ENCODE measurements at places on chromosomes 1 and 21.

- no peak for DNase-seq
Measured at GRCh38 chr1:155873860-155874259, 14.5 kb downstream of the SYT11 start.

DNA sequence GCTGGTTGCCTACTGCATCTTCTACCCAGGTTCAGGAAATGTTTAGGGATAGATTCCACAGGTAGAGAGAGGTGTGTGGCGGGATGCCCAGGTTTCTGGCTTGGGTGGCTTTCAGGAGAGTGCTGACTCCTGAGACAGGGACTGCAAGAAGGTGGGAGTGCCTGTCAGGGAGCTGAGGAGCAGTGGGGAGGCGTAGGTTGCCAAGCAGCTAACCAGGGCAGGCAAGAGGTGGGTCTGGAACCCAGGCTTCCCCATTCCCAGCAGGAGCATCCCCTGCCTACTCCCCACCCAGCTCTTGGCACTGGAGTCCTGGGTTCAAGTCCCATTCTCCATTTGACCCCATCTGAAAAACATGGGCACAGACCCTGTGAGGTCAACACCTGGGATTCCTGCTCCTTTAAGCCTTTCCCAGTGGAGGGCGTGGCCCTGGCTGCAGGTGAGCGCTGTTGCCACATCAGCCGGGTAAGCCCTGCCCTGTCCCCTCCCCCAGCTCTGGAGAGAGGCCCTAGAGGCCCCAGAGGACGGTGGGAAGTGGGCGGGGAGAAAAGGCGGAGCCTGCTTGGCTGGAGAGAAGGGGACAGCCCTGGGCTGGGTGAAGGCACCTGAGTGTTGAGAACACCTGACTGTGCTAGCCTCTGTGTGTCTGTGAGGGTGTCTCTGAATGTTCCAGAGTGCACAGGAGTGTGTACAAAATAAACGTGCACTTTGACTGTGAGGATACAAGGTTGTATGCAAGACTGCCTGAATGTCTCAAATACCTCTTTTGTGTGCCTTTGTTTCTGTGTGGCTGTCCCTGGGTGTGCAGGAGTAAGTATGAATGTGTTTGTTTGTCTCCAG lies 14.0 kb upstream of the SYNC start:
- DNase-seq, result peak; percentile 97

- DNase-seq, result no peak
Measured at GRCh38 chr1:92995441-92996430, 34.5 kb upstream of the DIPK1A start.

DNA sequence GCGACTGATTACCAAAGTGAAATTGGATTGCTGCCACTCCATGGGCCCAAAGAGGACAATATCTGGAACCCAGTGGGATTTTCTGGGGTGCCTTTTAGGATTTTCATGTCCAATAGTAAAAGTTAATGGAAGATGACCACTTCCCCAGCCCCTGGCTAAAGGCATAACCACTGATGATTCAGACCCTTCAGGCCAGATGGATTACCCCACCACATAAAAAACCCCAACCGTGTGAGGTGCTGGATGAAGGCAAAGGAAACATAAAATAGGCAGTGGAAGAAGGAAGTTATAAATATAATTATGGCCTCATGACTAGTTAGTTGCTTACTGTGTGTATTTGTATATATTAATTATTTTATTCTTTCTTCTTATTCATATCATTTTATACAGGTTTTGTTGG lies 40.2 kb upstream of the IL10 start:
- DNase-seq, result no peak

- no peak for DNase-seq
Measured at GRCh38 chr1:244788493-244789275, 46.8 kb upstream of the COX20 start.

- DNase-seq, result no peak
Measured at GRCh38 chr1:37068260-37068659, 33.9 kb upstream of the GRIK3 start.

DNA sequence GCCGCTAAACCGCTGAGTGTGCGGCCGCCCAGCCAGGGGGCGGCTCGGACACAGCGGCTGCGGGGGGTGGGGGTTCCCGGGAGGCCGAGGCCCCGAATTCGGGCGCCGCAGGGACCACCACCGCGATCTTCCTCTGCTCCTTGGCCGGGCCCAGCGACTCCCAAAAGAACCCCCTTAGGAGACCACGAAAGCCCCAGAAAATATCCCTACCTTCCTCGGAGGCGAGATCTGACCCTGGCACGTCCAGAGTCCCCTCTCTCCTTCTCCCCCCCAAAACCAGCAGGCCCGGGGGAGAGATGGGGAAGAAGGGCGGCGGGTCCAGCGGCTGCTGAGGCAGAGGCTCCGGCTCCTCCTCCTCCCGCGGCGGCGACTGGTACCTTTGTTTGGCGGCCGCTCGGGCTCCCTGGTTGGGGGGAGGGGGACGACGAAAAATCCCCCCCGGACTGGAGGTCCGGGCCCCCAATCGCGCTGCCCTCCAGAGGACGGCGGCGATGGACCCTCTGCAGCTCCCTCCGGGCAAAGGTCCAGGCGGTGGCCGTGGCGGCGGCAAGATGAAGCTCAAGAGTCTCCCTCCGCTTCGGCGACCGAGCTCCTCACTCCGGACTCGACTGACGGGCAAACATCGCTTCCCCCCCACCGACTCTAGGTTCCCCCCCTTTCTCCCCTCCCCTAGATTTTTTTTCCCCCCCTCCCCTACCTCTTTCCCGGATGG lies at the start of gene ARID4B:
ARID4B (minus strand) TSS at position 621 of the 712 bp plus-strand sequence. CDS start 1,260 bp downstream, outside the sequence.
- DNase-seq, result peak; percentile 98

GRCh38 chr1:27958513-27958912 lies 1.3 kb upstream of the XKR8 start:
- DNase-seq, result no peak

DNA sequence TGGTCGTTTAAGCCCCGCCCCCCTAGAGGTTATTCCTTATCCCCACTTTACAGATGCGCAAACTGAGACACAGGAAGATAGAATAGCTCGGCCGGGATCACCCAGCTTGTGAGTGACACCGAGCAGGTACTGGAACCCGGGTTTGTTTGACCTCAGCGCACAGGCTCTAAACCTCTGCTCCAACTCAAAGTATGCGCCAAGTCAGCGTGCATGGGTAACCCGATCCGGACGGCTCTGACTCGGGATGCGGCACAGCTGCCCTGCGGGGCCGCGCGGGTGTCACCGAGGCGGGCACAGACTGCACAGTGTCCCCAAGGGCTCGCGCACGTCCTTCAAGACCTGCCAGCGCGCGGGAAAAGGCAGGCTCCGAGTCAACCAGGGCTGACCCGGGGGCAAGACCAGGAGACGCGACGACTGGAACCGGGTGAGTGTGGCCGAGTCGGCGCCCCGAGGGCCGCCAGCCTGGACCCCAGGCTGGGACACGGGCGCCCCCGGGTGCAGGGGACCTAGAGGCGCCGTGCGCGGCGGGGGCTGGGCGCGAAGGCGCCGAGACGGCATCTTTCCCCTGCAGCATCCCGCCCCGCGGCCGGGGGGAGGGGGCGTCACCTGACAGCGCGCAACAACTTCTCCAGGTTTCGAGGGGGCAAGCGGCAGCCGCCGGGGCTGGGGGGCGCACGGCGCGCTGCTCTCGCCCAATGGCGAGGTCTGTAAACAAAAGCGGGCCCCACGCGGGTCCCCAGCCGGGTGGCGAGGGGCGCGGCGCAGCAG lies 101.9 kb upstream of the SOD1 start:
- DNase-seq, result no peak

DNA sequence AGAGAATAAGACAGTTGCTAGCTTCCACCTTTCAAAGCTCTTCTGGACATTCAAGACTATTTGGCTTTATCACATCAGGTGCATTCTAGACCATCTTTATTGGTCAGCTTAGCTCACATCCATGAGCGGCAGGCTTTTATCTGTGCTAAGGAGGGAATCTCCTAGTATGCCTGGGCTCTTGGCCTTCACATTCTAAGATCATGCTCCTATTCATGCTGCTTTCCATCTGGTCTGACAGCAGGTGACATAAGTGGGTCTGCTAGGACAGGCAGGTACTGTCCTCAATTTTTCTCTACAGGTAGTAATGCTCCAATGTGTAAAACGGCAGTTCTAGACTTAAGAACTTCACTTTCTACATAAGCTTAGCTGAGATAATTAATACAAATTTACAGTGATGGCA lies 39.2 kb upstream of the ADAMTS1 start:
- no peak for DNase-seq

DNA sequence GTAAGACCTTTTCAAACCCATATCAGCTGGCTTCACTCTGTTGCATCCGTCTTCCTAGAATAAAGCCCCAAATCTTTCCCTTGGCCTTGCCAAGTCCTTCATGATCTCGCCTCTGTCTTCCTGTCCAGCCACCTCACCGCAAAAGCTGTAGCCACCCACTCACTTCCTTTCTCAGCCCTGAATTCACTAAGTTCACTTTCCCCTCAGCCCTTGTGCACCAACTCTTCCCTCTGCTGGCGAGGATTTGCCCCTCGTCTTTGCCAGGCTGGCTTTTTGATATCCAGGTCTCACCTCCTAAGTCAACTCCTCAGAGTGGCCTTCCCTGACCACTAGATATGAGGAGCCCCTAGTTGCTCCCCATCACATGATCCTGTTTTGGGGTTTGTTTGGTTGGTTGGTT lies 3.9 kb upstream of the COL16A1 start:
- DNase-seq, result no peak

- no peak for DNase-seq
Measured at GRCh38 chr21:29641635-29642550, 297.9 kb downstream of the GRIK1 start.

DNA sequence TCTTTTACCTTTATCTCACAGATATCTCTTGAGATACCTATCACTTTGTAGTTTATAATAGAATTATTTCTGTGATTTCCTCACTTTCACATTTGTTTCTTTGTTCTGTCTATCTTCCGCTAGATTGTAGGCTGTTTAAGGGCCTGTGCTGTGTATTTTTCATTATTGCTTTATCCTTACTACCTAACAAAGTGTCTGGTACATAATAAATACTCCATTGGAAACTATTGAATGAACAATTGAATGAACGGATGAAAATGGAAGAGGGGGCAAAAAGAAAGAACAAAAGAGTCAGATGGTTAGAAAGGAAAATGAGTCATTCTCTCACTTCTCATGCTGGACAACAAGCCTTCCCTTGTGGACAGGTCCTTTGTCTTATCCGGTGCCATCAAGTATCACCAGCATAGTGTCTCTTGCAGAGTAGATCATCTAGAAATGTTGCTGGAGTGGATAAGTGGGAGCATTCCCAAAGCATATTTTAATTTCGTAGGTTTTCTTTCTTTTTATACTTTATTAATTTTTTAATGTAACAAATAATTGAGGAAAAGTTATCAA lies 159.8 kb downstream of the NEK7 start:
- DNase-seq, result no peak

DNA sequence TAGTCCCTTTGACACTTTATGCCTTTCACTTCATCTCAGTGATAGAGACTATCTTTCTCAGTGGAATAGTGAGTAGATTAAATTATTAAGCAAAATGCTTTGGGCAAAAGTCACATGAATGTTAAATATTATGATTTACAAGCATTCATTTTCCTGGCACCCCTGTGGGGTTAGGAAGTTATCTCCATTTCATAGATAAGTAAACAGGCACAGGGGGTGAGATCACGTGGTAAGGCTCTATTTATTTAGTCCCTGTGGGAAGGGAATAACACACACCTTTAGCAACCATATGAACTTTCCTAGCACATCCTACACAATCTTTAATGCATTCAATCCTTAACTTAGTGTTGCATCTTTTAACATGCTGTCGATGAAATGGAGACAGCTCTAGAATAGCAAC lies 12.3 kb downstream of the PSMB2 start:
- no peak for DNase-seq

DNA sequence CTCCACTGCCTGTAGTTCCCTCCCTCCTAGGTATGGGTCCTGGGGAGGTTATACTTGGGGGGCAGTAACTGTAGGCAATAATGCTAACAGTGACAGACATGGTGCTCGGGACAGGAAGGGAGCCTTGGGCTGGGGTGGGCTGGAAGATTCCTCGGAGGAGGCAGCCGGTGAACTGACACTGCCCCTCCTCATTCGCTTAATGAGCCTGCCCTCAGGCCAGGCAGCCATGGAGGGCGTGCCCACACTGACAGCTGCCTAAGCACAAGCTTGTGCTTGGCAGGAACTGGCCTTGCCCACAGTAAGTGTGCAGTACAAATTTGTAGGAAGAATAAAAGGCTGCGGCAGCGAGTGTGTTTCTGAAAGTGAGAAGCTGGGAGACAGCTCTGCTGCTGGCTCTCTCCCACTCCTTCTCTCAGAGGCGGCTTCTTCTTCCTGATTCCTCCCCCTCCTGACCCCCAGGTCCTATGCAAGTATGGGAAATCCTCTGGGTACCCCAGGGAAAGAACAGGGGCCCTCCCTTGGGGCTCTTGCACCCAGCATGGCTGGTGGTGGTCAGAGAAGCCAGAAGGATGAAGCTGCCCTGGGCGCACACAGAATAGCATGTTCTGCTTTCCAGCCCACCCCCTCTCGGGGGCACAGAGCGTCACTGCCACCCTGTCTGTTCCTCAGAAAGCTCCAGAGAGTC lies 23.6 kb downstream of the OPTC start:
- DNase-seq, result no peak

DNA sequence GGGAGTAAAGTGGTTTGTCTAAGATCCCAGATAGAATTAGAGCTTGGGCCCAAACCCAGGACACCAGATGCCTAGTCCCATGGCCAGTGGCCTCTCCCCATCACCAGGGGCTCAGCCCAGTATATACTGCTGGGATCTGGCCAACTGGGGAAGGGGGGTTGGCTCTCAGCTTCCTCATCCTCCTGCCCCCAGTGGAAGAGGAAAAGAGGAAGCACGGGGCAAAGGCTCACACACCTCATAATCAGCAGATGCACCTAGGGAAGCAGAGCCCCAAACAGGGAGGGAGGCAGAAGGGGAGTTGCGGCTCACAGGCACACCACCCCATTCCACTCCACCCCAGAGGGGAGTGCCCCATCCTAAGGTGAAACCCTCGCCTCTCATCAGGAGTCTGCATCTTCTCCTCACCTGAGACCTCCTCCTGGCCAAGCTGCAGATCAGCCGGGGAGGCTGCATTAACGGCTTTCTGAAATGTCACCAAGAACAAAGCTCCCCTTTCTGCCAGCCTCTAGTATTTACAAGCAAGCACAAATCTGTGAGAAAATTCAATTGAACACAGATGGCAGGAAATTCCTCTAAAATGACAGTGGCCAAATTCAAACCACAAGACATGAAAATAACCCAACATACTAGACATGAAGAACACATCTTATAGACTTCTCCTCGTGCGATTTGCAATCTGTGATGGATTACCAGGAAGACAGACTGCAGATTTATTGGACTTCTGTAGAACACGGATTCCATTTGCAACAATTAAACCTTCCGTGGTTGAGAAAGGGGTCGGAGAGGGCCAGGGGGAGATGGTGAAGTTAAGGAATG lies 82.8 kb downstream of the GLIS1 start:
- no peak for DNase-seq

GRCh38 chr1:17125756-17126237 lies 6.5 kb upstream of the PADI2 start:
- peak; percentile 81 for DNase-seq

- DNase-seq, result no peak
Measured at GRCh38 chr1:18539171-18539570, 58.4 kb downstream of the KLHDC7A start.
